ENCODE measurements at places on chromosomes 12 and 14. TPM values are rescaled to one million over a fixed set of nuclear protein-coding genes. Genes with fewer than 3 reads are reported as not detected.

Gene BMP4
- 28.6 TPM for total RNA-seq

Gene KRT75
- not detected for total RNA-seq

Gene FSCB
- 0.12 TPM for total RNA-seq

Gene MARK3
- 87.0 TPM for total RNA-seq

Gene C12orf50
- total RNA-seq: not detected

Gene TAS2R8
- total RNA-seq: 0.18 TPM
